MCF 10A (cell line): ENCODE measurements at places on chromosomes 5 and 9. TPM values are rescaled to one million over a fixed set of nuclear protein-coding genes. Genes with fewer than 3 reads are reported as not detected.

Gene IPPK
- 16.3 and 16.6 TPM in 2 replicates for total RNA-seq

Gene PCDH1
- total RNA-seq = 9.9 and 15.7 TPM in 2 replicates

DNA sequence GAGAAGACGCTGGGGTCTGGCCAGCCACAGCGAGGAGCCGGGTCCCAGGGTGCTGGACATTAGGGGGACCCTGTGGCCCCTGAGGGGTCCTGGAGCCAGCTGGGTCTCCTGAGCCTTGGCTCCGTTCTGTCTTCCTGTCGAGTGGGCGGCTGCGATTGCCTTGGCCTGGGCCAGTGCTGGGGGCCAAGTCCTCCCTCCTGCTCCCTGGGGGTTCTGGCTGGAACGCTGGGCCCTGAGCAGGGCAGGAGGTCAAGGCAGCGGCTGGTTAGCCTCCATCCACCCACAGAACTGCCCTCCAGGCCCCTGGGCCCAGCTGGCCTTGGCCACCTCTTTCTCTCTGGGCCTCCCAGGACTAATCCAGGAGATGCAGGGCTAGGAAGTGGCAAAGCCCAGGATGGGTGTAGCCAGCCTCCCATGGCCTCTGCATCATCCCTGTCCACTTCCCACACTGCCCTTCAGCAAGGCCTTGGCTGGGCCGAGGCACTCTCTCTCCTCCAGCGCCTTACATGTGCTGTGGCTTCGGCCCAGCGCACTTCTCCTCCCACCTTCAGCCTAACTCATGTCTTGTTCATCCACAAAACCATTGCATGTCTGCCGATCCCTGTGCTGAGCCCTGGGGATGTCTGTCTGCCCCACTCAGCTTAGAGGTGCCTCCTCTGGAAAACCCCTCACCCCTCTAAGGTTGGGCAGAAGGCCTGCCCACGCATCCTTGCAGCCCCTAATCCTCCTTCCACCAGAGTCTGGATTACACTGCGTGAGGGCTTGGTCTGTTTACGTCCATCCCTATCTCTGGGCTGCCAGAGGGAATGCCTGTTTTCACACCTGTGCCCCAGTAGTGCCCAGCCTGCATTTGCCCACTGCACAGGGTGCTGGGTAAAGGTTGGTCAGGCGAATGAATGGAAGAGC is 5.0 kb downstream of the LAMC3 start:
- DNase-seq = no peak
- no peaks in the 10 kb centered on the region for H3K4me1 ChIP-seq
- H3K36me3 ChIP-seq = no peaks in the 10 kb centered on the region
- no peak overlapping the region for H3K27ac ChIP-seq
- H3K4me3 ChIP-seq = no peak overlapping the region

DNA sequence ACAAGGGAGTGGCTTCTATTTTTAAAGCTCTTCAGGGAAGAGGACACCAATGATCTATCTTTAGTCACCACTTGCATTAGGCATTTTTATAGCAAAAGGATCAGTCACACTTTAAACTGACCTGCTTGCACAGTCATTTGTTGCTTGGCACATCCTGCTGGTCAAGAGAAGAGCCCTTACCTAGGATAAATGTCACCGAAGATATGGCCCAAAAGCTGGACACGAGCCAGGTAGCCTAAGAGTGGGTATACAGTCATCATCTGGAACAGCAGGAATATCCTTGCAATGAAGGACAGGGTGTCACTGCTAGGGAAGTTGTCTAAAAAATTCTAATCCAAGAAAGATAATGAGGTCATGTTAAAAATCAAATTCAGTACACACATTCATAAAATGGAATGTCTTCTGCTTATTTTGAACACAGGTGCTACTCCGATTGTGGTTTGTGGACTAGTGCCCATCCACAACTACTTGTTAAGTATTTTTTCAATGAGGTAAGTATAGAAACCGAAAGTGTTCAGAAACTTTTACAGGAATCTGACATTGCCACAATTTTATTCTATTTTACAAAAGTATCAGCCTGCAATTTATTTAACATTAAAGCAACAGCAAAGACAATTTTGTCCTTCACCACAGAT is 78.4 kb downstream of the SLC38A9 start:
- peak overlapping the region; percentile 55 for H3K4me3 ChIP-seq
- peaks cover 19% of the 10 kb centered on the region for H3K36me3 ChIP-seq
- peaks cover 24% of the 10 kb centered on the region for H3K4me1 ChIP-seq
- no peak for DNase-seq
- H3K27me3 ChIP-seq = no peaks in the 10 kb centered on the region
- no peak overlapping the region for H3K27ac ChIP-seq

GRCh38 chr5:157312492-157312891 is 46.6 kb downstream of the CYFIP2 start:
- no peak overlapping the region for H3K4me3 ChIP-seq
- H3K4me1 ChIP-seq = no peaks in the 10 kb centered on the region
- H3K27ac ChIP-seq = no peak overlapping the region
- no peaks in the 10 kb centered on the region for H3K27me3 ChIP-seq
